ENCODE measurements at places on chromosomes 3 and 15. TPM values are rescaled to one million over a fixed set of nuclear protein-coding genes. Genes with fewer than 3 reads are reported as not detected.

ABHD6 gene
- total RNA-seq = 10.0 TPM

BTBD1 gene
- total RNA-seq = 105 TPM

ANKDD1A gene
- 6.7 TPM for total RNA-seq

ZPLD1 gene
- 0.17 TPM for total RNA-seq

RTP4 gene
- total RNA-seq = 2.1 TPM

ATXN7 gene
- 7.7 TPM for total RNA-seq

TJP1 gene
- 53.7 TPM for total RNA-seq

TEX55 gene
- not detected for total RNA-seq

ACAN gene
- total RNA-seq = under 0.01 TPM

SGO1 gene
- total RNA-seq = 0.26 TPM

CHRFAM7A gene
- 0.26 TPM for total RNA-seq

UNC13C gene
- not detected for total RNA-seq

ZMAT3 gene
- total RNA-seq = 37.8 TPM

SKIL gene
- total RNA-seq = 53.2 TPM

DNAJB11 gene
- total RNA-seq = 37.5 TPM

SLCO3A1 gene
- total RNA-seq = 7.7 TPM

IL20RB gene
- 0.51 TPM for total RNA-seq

SLC9C1 gene
- not detected for total RNA-seq

UMPS gene
- total RNA-seq = 23.1 TPM

LARP6 gene
- 108 TPM for total RNA-seq

ERICH6 gene
- total RNA-seq = under 0.01 TPM

PIERCE2 gene
- total RNA-seq = 3.1 TPM

ROBO1 gene
- total RNA-seq = 104 TPM

CILP gene
- total RNA-seq = 0.26 TPM

CYP8B1 gene
- not detected for total RNA-seq

SORD gene
- total RNA-seq = 8.9 TPM

GPR149 gene
- total RNA-seq = not detected

TF gene
- total RNA-seq = 0.33 TPM

C3orf20 gene
- total RNA-seq = not detected
